ENCODE measurements at places on chromosomes 2 and 18.
A peak's percentile ranks its signal among the peaks of the same experiment; 100 is the strongest.

GRCh38 chr2:110872521-110872920, 140.1 kb downstream of the ACOXL start:
- DNase-seq = no peak

GRCh38 chr2:141517180-141517851, 613.5 kb downstream of the LRP1B start:
- no peak for DNase-seq

- no peak for DNase-seq
These were observed 232.9 kb downstream of the LNPK start for GRCh38 chr2:175769200-175769599.

- DNase-seq = peak; percentile 2
These were observed 655 bp downstream of the RND3 start for GRCh38 chr2:150486539-150487484.

GRCh38 chr2:206164261-206164862, 4.7 kb downstream of the EEF1B2 start:
- DNase-seq = peak; percentile 64

DNA sequence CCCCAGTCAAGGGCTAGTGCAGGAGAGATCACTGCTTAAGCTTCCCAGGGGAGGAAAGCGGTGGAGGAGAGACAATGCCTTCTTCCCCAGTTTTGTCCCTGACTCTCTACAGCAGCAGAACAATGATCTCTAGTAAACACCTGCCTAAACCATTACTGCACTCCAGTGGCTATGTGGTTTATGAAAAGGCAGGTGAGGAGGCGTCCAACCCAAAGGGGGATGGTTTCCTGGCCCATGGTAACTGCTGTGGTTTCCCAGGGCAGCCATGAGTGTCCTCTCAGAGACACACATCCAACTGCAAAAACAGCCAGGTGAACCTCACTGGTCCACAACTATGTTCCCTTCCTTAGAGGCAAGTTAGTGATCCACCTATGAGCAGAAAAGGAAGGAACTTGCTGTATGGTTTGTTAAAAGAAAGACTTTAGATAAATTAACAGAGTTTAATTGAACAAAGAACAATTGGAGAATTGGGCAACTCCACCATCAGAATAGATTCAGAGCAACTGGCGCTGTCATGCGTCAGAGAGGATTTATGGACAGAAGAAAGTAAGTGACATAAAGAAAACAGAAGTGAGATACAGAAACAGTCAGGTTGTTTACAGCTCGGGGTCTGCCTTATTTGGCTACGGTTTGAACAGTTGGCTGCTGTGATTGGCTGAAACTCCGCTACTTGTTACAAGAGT, 4.8 kb upstream of the TTC39C start:
- DNase-seq = no peak

- no peak for DNase-seq
These were observed 11.0 kb upstream of the KYNU start for GRCh38 chr2:142866426-142866825.

- no peak for DNase-seq
These were observed 14.8 kb upstream of the IMP4 start for GRCh38 chr2:130327703-130328527.

DNA sequence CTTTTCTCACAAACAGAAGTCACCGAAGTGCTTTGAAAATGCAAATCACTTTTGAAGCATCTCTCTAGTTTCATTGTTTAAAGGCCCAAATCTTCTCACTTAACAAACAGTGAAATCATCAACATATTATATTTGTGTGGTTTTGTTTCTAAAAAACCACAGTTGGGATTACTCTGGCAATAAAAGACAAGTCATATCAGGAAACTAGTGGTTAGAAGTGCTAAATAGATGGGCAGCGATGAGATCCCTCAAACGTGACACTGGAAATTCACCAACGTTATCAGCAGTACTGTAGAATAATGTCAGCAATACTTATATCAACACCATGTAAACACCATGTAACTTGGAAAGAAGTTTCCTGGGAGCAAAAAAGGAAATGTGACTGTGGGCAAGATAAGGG, 893.5 kb downstream of the SUCLG1 start:
- no peak for DNase-seq

DNA sequence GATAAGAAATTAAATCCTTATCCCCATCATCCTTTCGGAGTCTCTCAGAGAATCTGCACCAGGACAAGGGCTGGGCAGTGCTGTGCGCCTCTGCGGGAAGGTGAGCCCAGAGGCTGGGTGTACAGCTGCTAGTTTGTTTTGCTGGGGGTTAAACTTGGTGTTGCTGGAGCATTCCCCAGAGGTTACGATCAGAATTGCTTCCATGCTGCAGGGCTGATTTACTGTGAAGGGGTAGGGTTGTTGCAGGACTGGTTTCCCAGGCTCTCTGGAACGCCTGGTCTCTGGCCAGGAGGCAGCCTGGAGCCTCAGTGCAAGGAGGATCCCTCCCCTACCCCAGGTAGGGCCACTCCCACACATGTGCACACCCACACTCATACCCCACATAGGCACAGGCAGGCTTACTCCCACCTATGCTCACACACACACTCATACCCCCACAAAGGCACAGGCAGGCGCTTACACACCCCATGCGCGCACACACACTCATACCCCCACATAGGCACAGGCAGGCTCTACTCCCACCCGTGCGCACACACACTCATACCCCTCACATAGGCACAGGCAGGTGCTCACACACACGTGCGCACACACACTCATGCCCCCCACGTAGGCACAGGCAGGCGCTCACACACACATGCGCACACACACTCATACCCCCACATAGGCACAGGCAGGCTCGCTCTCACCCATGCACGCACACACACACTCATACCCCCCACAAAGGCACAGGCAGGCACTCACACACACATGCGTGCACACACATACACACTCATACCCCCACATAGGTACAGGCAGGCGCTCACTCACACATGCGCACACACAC, 11.3 kb downstream of the CNNM4 start:
- DNase-seq = no peak

- peak; percentile 44 for DNase-seq
These were observed 15.1 kb downstream of the COBLL1 start for GRCh38 chr2:164826293-164827243.

- DNase-seq = no peak
These were observed 21.3 kb upstream of the LDAH start for GRCh38 chr2:20844246-20844645.

- no peak for DNase-seq
These were observed 75.0 kb upstream of the ID2 start for GRCh38 chr2:8606649-8607550.

DNA sequence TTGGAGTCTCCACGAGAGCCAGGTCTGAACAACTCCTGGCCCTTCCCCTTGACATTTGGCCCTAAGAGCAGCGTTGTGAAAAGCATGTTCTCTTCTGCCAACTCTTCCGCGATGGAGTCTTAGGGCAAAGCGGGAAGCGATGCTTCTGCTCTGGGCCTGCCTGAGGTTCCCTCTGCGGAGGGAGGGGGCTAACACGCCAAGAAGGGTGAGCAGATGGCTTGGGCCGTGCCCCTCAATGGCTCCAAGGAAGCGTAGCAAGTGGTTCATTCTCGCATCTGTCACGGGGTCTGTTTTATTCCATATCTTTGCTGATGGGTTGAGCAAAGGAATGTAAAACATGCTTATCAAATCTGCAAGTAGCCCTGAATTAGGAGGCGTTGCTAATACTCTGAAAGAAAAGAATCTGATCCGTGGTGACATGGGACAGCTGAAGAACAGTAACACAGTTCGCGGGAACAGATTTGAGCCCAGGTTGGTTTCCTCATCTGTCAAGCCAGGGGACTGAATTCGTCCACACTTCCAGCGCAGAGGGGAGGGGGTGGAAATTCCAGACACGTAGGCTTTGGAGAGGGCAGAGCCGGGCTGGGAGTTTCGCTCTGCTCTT, 38.0 kb downstream of the DNMT3A start:
- DNase-seq = no peak

- DNase-seq = no peak
These were observed 6.3 kb downstream of the TRABD2A start for GRCh38 chr2:84874381-84875212.

- no peak for DNase-seq
These were observed 66.9 kb downstream of the ACVR1 start for GRCh38 chr2:157809212-157809611.

DNA sequence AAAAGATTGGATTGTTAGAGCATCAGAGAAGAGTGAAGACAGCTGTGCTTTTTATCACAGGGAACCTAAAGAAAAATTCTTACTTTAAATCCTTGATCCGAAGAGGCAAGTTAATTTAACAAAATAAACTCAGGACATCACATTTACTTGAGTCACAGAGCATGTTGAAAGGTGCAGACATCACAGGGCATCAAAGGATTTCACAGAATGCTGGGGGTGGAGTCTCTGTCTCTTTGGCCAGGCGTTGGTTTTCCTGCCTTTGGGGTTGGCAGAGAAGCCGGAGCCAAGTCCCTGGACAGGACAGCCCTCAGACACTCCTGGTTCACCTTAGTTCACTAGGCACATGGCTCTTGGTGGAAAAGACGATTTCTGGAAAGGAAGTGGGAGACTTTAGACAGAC, 56.3 kb downstream of the SH3RF3 start:
- no peak for DNase-seq

DNA sequence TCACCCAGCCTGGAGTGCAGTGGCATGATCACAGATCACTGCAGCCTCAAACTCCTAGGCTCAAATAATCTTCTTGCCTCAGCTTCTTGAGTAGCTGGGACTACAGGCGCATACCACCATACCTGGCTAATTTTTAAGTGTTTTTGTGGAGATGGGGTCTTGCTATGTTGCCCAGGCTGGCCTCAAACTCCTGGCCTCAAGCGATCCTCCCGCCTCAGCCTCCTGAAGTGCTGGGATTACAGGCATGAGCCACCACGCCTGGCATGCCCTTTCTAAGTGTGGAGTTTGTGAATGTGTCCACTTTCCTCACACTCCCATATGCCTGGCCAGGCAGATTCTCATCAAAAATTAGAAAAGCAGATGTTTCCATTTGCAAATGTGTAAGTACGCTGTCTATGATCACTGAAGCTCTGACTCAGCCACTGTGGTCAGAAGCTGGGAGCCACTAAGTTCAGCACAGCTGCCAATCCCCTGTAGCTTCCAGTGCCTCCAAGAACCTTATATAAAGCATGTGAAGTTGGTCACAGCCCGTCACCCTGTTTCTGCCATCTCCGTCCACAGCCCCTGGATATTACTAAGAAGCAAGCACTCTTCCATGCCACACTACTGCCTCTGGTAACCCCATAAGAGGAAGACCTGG, 155.4 kb downstream of the FAM210A start:
- no peak for DNase-seq

DNA sequence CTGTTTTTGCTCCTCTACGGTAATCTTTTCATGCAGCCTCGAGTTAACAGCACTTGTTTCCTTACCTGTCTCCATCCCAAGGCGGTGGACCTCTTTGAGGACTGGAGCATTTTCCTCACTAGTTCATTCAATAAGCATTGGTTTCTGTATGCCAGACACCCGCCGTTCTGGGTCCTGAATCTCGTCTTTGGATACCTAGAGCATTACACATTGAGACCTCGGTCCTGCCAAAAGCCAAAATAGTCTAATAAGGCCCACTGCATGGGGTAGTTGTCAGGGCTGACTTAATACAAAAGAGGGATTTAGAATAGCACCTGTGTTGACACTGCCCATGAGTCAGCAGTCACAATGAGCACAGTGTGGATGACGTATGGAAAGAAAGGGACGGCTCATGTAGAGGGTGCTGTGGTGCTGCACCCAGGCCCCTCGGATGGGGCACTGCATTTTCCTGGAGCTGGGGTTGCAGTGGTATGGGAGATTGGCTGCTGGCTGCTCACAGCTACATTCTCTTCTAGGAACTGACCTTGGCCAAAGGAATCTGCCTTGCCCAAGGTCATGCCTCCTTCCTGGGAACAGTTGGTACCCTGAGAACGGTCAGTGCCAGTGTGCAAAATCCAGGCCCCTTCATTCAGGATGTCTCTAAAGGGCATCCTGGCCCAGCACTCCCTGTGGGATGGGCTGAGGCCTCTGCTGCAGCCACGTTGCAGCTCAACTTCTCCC, 126.9 kb upstream of the NCK2 start:
- DNase-seq = no peak

- DNase-seq = no peak
These were observed 133.6 kb upstream of the MYT1L start for GRCh38 chr2:2464643-2465042.

DNA sequence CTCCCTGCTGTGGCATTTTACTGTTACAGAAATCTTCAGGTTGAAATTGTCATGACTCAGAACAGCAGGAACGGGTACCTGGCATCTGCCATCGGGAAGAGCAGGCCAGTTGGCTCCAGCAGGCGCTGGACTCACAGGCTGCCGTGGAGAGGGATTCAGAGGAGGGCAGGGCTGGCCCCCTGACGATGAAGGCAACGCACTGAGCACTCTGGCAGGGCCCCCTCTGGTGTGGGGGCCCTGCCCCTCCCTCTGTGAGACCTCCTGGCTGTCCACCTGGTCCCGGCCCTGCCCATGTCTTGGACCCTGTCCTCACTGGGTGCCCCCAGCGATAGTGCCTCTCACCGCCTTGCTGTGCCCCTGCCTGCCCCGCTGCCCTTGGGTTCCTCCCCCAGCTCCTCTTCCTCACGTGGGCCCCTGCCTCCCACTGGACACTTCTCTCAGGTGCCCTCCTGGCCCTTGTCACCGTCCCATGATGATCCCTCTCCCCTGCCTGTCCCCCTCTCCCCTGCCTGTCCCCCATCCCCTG, 23.3 kb upstream of the ALLC start:
- no peak for DNase-seq

GRCh38 chr2:224449212-224450147, 47.6 kb upstream of the FAM124B start:
- peak; percentile 76 for DNase-seq

DNA sequence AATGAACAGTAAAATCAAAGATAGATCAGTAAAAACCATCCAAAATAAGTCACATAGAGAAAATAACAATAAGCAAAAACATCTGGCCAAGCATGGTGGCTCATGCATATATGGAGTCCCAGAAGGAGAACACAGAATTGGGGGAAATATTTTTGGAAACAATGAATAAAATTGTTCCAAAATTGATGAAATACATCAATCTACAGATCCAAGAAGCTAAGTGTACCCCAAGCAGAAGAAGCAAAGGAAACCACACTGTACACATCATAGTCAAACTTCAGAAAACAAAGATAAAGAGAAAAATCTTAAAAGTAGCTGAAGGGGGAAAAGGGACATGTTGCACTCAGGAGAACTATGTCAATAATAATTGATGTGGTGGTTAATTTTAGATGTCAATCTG, 80.4 kb upstream of the RMP24 start:
- no peak for DNase-seq

GRCh38 chr18:79867666-79868065, 69.9 kb downstream of the KCNG2 start:
- DNase-seq = no peak

DNA sequence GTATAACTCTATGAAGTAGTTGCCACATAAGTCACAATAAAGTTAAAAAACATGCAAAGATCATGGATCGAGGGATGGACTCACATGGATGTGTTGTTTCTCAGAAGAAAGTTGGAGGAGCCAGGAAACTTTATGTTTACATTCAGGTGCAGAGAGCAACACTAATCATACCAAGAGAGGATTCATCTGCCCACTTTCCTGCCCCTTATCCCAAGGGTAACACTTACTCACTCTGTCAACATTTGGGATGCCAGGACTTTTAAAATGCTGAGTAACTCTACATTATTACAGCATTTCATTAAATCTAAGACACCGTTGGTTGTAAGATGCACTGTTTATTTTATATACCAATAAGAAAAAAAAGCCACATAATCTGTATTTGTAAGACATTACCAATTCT, 170.4 kb downstream of the KCNE4 start:
- no peak for DNase-seq

Data from hematopoietic multipotent progenitor cell treated with erythropoietin and hydrocortisone succinate and interleukin-3 and kit ligand, for 6 days (in vitro differentiated cells).